ENCODE measurements at places on chromosomes 11 and 22.

- no peaks in the 10 kb centered on the region for H3K27me3 ChIP-seq
- H3K27ac ChIP-seq = no peak overlapping the region
- no peak for DNase-seq
These were observed 241.2 kb upstream of the SYN3 start for GRCh38 chr22:33299245-33299956.

DNA sequence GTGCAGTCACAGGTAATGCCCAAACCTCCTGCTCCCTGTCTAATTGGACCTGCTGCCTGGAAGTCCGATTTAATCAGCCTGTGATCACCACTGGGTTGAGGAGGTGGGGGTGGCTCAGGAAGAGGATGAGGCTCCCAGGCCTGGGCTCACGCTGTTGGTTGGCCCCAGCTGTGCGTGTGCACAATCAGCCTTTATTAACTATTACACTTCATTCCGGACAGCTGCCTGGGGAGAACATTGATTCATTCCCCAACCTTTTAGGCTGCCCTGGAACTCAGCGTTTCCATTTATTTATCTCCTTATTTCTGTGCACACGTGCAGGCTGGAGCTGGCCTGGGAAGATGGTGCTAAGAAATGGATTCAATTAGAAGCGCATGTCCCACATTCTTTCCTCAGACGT is 123.4 kb downstream of the DSCAML1 start:
- no peak overlapping the region for H3K27ac ChIP-seq
- no peaks in the 10 kb centered on the region for H3K27me3 ChIP-seq
- no peak for DNase-seq
- no peaks in the 10 kb centered on the region for H3K36me3 ChIP-seq
- no peak overlapping the region for H3K4me3 ChIP-seq
- H3K4me1 ChIP-seq = no peaks in the 10 kb centered on the region

- peak; percentile 2 for DNase-seq
- H3K4me3 ChIP-seq = no peak overlapping the region
- no peaks in the 10 kb centered on the region for H3K4me1 ChIP-seq
- no peaks in the 10 kb centered on the region for H3K36me3 ChIP-seq
- H3K27me3 ChIP-seq = no peaks in the 10 kb centered on the region
- H3K27ac ChIP-seq = no peak overlapping the region
These were observed 857.0 kb downstream of the KCNA4 start for GRCh38 chr11:29159552-29160465.

GRCh38 chr11:99162819-99163218 is 142.1 kb downstream of the CNTN5 start:
- H3K27me3 ChIP-seq = no peaks in the 10 kb centered on the region
- DNase-seq = no peak
- H3K4me1 ChIP-seq = no peaks in the 10 kb centered on the region
- no peak overlapping the region for H3K4me3 ChIP-seq
- H3K36me3 ChIP-seq = no peaks in the 10 kb centered on the region

GRCh38 chr11:12808519-12808918 is 134.3 kb downstream of the TEAD1 start:
- H3K4me3 ChIP-seq = no peak overlapping the region
- no peak overlapping the region for H3K27ac ChIP-seq
- no peak for DNase-seq
- H3K4me1 ChIP-seq = no peaks in the 10 kb centered on the region

DNA sequence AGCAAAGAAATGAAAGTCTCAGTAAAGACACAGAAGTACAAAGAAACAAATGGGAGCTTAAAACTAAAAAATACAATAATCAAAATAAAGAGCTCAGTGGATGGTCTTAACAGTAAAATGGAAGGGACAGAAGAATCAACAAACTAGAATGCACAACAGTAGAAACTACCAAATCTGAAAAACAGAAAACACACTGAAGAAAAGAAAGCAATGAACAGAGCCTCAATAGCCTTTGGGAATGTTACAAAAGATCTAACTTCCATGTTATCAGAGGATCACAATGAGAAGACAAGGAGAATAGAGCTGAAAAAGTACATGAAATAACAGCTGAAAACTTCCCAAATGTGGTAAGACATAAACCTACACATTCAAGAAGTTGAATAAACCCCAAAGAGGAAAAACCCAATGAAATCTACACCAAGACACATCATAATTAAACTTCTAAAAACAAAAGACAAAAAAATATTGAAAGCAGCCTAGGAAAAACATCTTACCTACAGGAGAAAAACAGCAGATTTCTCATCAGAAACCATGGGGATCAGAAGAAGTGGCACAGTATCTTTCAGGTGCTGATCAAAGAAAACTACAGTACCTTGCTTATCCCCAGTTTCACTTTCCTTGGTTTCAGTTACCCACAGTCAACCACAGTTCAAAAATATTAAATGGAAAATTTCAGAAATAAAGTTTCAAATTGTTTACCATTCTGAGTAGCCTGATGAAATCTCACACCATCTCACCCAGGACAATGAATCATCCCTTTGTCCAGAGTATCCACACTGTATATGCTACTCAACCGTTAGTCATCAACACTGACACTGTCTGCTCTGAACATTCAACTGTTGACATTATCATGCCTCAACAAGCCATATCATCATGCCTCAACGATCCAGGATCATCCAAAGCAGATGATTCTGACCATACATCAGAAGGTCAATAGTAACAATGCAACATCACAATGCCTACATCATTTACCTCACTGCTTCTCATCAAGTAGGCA is 22.2 kb downstream of the RRAS2 start:
- H3K27me3 ChIP-seq = no peaks in the 10 kb centered on the region
- H3K4me3 ChIP-seq = peak overlapping the region; percentile 20
- H3K4me1 ChIP-seq = peaks cover 63% of the 10 kb centered on the region
- H3K27ac ChIP-seq = peak overlapping the region; percentile 87

GRCh38 chr22:45096256-45096907 is 67.3 kb upstream of the NUP50 start:
- peak; percentile 67 for DNase-seq
- no peak overlapping the region for H3K4me3 ChIP-seq
- H3K27me3 ChIP-seq = peaks cover 12% of the 10 kb centered on the region
- H3K27ac ChIP-seq = no peak overlapping the region
- H3K36me3 ChIP-seq = no peaks in the 10 kb centered on the region

DNA sequence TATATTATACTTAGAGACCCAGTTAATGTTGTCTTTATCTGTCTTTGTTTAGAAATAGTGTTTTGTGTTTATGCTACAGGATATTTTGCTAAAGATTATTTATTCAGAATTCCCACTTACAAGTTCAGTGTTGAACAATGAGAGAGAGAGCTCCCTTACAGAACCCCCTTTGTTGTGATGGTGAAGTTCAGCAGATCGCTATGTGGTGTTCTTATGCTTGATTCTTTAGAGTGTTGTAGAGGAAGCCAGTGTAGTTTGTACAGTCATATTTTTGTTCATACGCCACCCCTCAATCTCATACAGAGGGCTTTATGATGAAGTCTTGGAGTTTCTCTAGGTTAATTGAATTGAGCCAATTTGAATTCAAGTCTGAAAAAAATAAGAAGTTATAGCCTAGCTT is 150.2 kb downstream of the TMEM135 start:
- H3K27ac ChIP-seq = no peak overlapping the region
- peaks cover 2% of the 10 kb centered on the region for H3K4me1 ChIP-seq
- no peak for DNase-seq
- H3K27me3 ChIP-seq = no peaks in the 10 kb centered on the region
- no peak overlapping the region for H3K4me3 ChIP-seq

All from activated CD8-positive, alpha-beta T cell treated with anti-CD3 and anti-CD28 coated beads for 36 hours (primary cell).